ENCODE measurements at places on chromosomes 6 and 20.

- no peak for DNase-seq
Measured at GRCh38 chr6:142294679-142295078, 7.1 kb upstream of the ADGRG6 start.

DNA sequence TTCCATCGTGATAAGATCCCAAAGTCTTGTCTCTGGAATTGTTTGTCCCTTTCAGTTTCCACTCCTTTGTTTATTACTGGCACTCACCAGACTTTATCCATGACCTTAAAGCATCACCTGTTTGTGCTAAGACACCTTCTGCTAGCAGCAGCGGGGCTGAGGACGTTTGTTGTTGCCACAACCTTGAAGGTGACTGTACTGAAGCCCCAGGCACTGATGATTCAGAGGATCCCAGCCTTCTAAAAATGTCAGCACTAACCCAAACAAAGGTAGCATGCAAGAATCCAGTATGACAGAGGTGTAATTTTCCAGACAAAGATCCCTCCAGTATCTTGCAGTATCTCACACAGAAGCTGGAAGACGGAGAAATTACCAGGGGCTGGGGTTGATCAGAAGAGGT is 28.9 kb upstream of the SMIM8 start:
- DNase-seq, result no peak

DNA sequence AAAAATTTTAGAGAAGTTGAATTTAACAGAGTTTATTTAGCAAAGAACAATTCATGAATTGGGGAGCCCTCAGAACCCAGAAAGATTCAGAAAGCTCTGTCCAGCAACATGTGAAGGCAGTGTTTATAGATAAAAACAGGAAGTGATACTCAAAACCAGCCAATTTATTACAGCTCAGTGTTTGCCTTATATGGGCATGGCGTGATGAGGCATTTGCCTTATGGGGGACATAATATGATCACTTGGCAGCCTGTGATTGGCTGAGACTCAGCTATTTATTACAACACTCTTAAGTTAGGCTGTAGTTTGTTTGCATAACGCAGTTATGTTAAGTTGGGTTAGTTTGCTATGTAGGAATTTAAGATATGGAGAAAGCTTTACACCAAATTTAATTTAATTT is 11.5 kb downstream of the HLA-DPA1 start:
- no peak for DNase-seq

DNA sequence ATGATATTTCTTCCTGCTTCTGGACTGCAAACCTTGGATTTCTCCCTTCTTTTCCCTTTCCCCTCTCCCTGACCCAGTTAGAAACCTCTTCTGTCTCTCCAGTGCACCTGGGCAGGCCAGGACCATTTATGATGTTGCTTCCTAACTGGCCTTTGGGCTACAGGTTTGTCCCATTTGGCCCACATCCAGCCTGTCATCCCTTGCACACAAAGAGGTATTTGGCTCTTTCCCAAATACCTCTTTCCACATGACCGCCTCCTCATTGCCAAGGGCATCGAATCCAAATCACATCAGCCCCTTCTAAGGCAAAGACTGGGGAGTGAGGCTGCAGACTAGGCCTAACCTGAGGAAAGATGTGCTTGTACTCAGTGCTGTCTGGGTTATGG is 13.6 kb downstream of the FGD2 start:
- no peak for DNase-seq

DNA sequence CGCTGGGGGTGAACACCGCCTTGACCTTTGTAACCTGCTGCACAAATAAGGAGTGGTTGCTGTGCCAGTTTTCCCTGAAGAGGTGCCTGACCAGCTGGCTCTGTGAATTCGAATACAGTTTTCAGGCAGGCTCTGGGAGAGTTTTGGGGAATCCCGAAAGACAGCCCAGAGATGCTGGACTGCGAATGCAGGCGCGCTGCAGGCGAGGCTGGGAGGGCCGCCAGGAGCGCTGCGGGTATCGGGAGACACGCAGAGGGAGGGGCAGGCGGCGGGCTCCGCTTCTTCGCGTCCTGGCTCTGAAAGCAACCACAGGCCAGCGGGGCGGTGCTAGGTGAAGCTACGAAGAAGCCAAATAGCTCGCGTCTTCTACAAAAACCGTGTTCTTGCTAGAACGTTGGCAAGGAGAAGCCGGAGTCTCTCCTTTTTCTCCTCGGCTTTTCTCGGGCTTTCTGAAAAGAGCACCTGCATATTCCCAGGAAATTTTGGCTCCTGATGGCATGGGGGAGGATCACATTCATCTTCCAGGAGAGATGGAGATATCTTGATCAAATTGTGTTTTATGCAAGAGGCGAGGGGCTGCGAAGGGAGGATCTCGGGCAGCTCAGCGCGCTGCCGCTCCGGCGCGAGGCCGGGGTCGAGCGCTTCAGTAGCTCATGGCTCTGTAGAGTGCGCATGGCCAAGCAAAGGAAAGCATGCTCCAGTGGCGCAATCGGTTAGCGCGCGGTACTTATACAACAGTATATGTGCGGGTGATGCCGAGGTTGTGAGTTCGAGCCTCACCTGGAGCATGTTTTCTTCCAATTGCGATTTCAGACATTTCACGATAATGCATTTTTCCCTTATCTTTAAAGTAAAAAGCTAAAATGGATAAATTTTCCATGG is 158.1 kb upstream of the ZNF184 start:
- DNase-seq, result no peak

DNA sequence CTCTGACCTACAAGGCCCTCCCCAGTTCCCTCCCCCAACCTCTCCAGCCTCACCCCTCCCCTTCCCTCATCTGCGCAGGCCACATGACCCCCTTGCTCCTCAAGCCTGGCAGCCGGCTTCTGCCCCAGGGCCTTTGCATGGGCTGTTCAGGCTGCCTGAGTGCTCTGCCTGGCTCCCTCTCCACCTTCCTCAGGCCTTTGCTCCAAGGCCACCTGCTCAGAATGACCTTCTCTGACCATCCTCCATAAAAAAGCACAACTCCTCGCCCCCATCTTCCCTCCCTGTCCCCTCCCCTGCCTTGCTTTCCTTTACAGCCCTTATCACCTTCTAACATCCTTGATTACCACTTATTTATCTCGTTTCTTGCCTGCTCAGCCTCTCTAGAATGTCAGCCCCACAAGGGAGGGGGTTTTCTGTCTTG is 38.7 kb downstream of the SPDEF start:
- no peak for DNase-seq

GRCh38 chr6:64252256-64252655 is 616.7 kb downstream of the PHF3 start:
- DNase-seq, result no peak

DNA sequence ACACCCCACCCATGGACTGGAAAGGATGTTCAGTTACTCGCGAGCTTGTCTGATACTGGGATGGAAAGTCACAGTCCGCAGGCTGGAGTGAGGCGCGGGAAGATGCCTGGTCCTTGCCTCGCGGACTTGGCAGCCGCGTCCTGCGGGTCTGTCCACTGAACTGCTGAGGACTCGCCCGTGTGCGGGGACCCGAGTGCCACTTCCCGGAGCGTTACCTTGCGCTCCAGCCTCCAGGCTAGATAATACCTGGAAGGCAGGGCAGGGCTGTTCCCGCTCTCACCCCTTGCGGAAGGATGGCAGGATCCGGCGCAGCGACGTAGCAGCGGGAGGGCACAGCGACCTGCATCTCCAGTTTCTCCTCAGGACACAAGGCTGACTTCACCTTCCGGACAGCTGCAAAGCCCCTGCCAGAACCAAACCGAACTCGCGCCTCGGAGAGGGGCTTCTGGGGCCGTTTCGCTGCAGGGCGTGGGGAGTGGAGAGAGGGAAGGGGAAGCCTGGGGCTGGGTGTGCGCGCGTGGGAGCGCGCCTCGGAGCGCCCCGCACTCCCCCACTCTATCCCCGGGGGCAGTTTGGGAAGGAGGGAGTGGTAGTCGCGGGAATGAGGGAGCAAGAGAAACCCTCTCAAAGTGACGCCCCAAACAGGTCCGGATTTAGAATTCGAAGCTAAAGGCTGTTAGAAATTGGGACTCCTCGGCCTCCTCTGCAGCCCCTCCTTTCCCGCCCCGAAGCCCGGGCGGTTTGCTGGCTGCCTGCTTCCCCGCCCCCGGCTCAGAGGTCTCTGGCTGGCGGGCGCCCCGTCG is at the start of gene KCNQ5:
KCNQ5 (plus strand) TSS at position 774 of the 803 bp plus-strand sequence.
- DNase-seq, result no peak

DNA sequence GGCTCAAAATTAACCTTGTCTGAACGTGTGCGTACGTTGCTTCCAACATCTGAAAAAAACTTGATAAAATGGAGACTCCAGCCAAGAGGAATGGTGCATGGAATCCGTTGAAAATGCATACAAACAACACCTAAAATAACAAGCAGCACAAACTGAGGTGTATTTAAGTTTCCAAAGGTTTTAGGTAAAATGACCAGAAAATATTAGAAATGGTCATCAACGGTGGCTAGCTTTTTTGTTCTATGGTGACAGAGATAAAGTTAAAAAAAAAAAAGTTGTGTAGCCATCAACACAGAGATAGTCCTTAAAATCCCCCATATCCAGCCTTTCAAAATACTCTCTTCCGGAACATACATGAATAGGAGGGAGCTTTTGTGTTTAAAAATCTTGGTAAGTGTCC is 651 bp upstream of the TFAP2B start:
- no peak for DNase-seq

GRCh38 chr6:124993327-124993726 is 31.1 kb downstream of the RNF217 start:
- no peak for DNase-seq

GRCh38 chr6:163252061-163252591 is 162.4 kb upstream of the QKI start:
- DNase-seq, result no peak

DNA sequence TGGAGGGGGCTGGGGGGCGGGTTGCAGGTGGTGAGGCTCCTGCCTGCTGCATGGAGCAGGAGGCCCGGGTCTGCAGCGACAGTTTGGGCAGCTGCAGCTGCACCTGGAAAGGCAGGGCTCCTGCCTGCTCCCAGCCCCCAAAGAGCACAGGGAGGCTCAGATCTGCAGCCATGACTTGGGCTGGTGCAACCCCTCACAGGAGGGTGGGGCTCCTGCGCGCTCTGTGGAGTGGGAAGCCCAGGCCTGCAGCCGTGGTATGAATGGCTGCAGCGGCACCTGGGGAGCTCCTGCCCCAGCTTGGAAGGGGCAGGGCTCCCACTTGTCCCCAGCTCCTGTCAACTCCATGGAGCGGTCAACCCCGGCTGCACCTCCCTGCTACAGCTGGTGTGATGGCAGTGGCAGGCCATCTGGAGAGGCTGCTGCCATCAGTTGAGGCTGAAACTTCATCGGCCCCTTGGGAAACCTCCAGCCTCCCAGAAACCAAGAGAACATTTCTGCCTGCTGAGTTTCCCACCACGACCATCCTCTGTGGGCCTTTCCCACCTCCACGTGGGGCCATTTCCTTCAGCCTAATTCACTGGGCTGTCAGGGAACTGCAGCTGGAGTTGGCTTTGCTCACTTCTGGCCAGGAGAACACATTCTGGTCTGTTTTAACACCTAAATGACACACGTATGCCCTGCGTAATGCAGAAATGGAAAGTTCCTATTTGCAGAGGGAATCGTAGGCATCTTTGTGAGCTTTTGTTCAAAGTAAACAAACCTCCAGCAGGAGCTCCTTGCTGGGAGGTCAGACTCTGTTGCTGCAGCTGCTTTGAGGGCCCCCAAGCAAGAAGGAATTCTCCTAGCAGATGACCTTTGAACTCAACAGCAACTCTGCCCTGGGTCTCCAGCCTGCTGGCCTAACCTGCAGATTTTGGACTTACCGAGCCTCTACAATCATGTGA is 429.0 kb downstream of the PREX1 start:
- peak; percentile 6 for DNase-seq

- peak; percentile 20 for DNase-seq
Measured at GRCh38 chr20:6265204-6265904, 142.5 kb upstream of the FERMT1 start.

GRCh38 chr20:45940053-45940452 is 5.6 kb downstream of the PCIF1 start:
- DNase-seq, result no peak

All from fibroblast of skin of left quadriceps (primary cell).